SHP77 treated with DMSO at 0.1 percent for 48 hours (cell line): ENCODE measurements at places on chromosomes 12 and 14.

GRCh38 chr12:5889381-5890047, 55.5 kb downstream of the ANO2 start:
- DNase-seq: no peak

DNA sequence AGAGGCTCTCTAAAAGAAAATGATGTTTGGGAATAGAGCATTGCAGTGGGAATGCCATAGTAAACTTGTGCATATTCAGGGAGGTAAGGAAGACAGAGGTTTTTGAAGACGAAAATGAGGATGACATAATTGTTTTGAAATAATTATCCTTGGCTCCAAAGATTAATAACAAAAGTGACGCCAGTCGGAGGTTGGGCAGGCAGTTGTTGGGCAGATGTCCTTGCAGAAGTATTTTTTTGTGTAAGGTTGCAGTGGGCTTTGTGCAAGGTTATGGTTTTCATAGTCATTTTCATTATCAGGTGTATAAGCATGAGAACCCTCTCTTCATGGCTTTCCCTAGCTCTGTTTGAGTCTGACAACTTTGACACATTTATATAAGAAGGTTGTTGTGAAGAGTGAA, 35.3 kb downstream of the METAP2 start:
- DNase-seq: no peak

- no peak for DNase-seq
Measured at GRCh38 chr12:25041006-25041741, 92.3 kb upstream of the BCAT1 start.

- DNase-seq: no peak
Measured at GRCh38 chr12:63764481-63764880, 15.2 kb upstream of the RXYLT1 start.

DNA sequence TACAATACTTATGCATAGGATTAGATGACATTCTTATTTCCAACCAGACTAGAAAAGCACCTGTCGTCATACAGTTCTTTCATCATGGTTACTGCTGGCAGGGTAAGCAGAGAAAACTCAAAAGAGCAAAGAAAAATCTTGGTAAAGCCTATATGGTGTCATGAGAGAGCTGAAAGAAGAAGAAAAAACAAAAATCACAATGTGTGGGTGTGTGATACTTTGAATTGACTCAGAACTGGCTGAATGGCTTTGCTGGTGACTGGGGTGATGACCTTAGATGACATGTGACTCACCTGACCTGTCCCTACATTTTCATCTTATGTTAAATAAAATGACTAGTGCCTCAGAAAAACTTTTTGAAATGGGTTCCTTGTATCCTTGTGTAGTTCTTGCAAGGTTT, 278.1 kb upstream of the LMO3 start:
- no peak for DNase-seq

DNA sequence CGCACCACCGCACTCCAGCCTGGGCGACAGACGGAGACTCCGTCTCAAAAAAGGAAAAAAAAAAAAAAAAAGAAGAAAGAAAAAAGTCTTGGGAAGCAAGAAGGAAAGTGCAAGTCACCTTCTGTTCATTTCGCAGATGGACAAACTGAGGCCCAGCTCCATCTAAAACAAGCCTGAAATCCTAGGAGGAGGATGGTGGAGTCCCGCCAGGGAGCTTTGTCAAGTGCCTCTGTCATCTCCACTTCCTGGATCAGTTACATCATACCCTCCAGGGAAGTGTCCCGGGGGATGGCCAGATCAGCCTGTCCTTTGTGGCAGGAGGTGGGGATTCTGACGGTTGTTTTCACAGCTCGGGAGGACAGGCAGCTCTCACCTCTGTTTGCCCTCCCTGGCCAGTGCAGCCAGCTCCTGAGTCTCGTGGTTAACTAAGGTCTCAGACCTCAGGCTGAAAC, 8.7 kb upstream of the SDSL start:
- DNase-seq: no peak

DNA sequence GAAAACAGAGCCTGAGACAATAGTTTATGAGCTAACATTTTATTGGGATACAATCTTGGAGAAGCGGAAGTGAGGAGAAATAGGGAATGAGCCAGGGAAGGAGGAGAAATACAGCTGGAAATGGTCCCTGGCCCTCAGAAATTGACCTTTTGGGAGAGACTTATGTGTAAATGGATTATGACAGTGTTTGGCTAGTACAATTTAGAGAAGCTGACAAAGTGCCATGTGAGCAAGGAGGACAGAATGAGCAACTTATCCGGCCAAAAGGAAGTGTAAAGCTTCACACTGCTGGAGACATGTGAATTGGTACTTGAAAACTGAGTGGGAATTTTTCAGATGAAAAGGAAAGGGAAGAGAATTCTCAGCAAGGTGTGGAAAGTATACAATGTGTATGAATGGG, 2.9 kb downstream of the GLIPR1 start:
- no peak for DNase-seq

GRCh38 chr12:31005256-31005943, 68.3 kb upstream of the DDX11 start:
- no peak for DNase-seq

DNA sequence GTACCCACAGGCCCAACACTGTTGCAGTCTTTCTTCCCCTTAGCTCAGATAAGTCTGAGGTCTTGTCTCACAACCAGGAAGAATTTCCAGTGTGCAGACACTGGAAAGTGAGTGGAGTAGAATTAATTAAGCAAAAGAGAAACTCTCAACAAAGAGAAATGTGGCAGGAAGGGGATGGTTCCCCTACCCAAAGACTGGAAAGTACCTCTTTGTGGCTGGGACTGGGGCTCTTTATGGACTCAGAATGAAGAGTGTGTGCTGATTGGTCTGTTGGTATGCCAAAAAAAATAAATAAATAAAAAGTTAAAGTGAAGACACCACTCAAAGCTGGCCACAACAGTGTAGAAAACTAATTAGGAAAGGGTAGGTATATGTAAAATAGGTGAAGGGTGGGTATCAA, 26.4 kb downstream of the GLIPR1L1 start:
- DNase-seq: no peak

DNA sequence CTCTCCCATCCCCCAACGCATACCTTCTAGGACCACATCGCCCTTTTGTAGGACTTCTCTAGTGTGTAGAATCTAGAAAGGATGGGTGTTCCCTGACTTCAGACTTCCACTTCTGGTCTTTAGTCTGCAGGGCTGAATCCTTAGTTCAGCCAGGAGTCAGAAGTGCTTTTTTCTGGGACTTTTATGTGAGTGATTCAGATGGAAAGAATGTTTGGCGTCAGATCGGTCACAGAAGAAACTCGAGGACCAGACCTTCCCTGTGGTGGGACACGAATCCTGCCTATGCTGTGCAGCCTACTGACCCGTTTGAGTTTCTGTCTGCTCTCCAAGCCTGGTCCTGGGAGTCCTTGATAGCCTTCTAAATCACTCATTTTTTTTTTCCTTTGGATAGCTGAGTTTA, 165.4 kb upstream of the SSTR1 start:
- no peak for DNase-seq

DNA sequence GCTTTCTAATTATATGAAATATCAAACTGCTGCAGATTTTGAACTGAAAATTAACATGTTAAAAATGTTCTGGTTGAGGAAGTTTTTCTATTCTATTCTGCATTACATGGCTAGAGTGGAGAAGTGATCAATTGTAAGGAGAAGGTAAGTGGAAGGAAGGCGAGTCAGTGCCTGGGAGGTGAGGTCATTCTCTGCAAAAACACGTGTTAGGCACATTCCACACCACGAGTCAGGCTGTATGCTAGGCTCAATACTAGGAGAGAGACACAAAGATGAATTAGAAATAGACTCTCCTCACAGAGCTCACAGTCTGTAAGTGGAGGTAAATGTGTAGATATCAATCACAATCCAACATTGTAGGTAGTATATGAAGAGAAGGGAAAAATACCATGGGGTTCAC, 194.1 kb downstream of the NOVA1 start:
- no peak for DNase-seq

DNA sequence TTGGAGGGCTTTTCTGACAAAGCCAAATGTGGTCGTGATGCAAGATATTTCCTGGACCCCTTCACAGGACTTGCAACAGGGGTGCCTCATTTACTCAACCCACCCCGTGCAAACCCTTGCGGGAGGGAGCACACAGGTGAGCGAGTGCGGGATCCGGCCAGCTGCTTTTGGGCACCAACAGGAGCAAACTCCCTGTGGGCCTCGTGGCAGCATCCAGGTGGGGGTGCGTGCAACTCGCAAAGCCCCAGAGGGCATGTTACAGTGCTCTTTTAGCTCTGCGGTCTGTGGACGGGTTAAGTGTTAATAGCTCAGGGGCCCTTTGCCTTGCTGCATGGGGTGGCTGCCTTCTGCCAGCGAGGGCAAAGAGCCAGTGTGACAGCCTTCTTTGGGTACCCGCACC, 707.6 kb upstream of the MDGA2 start:
- no peak for DNase-seq

DNA sequence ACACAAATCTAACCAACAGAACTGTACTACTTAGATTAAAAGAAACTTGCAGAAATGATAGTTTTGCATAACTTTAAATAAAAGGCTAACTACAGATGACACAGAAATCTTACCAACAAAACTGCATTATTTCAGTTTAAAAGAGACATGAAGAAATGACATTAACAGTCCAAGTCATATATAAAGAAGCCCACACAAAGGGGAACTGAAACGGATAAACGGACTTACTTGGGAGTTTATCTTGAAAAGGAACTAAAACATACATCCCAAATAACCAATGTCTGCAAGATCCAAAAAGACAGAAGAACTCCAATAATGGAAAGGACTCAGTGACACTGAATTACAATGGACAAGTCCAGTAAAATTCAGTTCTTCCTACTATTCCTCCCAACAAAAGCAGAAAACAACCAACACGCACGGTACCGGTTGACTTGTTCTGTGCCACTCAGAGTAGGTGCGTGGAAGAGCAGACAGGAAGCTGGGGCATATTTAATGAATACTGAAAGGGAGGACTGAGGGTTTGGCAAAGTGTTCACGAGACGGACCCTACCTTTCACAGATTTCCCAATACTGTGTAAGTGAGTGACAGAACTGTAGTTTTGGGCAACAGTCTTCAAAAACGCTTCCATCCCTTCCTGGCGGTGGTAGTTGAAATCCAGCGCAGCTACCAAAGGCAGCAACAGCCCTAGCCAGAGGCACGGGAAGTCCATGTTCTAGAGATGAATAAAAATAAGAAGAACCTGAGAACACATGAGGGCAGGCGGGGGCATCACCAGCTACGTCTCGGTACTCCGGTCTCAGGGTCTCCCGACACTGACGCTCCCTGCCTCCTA, 627 bp downstream of the CPM start:
- DNase-seq: no peak
